GM12865 (cell line): ENCODE measurements at places on chromosomes 11 and 22.
A peak's percentile ranks its signal among the peaks of the same experiment; 100 is the strongest.

DNA sequence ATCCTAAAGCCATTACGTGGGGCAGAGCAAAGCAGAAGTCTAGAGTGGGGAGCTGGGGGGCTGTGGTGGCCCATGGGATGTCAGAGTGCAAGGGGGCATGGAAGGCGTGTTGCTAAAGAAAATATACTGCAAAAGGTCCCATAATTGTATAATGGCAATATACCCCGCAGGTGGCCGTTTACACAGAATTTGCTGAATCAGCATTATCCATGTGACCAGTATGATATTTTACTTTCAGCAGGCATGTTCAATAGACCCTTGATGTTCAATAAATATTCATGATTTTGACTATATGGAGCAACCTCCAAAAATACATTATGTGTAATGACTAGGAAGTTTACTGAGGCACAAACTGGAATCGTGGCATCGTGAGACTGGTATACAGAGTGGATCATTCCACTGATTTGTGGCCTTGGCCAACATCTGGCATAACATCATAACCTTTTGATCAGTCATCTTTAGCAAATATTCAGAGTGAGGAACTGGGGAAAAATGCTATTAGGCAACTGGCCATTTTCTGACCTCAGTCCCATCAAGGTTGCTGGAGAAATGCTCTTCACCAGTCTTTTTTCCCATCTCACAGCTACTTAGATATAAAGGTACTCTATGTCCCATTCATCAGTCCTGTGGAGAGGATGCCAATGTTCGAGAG, 29.3 kb upstream of the PPP2R1B start:
- no peak for DNase-seq

DNA sequence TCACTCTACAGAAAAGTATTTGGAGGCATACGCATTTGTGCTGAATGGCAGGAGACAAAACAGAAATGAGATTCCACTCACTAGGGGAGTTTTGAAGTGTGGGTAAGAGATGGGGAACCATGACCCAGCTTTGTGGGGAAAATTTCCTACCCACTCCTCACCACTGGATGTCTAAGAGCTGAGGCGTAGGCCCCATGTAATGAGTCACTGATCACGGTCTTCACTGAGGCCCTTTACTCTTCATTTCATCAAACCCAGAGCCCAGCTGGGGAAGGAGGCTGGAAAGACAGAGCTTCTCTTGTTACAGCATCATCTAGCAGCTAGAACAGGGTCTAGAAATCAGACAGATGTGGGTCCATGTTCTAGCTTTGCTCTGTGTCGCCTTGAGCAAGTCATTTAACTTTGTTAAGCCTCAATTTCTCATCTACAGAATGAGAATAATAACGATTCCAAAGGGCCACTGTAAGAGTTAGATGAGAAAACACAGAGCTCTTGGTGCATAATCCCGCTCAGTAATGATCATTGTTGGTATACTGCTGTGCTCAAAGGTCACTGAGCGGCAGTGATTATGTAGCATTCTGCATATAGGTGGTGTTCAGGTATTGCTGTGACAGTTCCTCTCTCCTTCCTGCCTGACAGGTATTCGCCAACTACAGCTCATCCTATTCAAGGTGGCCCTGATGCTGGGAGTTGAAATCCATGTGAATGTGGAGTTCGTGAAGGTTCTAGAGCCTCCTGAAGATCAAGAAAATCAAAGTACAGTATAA, 97.2 kb downstream of the MICAL2 start:
- DNase-seq, result peak; percentile 36

DNA sequence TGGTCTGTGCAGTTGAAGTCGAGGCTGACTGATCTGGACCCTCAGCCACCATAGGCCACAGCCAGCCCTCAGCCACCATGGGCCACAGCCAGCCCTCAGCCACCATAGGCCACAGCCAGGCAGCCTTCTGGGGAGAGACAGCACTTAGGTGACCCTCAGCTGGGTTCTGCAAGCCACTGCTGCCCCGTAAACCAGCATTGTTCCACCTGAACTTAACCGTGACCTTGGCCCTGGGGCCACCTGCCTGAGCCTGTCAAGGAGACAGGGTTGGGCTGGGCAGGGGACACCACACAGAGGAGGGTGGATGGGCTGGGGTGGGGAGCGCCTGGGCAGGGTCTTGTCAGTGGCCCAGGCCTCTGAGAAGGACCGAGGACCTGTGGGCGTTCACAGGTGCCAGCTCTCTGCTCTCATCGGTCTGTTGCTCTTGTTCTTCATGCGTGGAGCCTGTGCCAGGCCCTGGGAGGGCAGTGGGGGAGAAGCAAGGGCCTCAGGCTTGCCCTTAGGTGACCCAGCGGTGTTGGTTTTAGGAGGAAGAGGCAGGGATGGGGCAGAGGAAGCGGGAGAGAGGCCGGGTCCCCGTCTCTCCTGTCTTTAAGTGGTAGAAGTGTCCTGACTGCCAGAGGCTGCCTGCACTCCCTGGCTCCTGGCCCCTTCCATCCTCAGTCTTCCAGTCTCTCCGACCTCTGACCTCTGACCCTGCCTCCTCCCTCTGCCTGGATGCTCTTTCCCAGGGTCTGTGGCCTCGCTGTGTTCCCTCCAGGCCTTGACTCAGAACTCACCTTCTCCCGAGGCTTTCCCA, 36.9 kb downstream of the GRAMD4 start:
- DNase-seq, result no peak

- no peak for DNase-seq
These were observed 1327.9 kb downstream of the BRD1 start for GRCh38 chr22:48499456-48500425.

DNA sequence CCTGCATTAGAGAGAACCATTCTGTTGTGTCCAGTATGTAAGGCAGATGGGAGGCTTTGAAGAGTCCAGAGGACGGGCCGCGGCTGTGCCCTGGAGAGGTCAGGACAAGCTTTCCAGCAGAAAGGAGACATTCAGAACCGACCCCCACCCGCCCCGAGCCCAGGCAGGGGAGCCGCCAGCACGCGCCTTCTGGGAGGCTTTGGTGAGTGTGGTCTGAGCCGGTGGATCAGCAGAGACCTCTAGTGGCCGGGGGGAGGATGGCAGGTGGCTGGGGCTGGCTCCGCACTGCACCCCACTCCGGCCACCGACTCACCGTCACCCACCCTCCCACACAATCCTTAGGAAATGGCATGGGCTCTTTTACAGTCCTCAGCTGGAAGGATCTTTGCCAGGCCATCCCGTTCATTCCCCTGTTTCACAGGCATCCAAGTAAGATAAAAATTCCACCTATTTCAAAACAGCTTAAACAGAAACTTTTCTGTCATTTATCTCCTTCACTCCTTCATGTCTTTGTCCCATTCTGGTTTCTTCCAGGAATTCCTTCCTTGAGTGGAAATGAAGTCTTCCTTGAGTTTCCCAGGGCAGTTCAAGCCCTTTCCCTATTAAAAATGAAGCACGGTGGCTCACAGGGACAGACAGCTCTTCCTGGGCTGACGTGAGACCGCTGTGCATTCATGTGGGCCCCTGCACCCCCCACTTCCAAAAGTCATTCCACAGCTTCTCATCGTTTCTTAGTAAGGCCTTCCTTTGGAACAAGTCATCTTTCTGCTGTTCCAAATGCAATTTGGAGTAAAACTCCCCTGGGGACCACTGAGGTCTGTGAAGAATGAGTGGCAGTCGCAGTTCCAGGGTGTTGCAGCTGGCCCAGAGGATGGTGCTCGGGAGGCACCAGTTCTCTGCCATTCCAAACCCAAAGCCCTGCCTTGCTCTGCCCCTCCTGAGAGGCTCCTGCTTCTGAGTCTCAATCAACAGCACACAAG, 91.0 kb downstream of the FEZ1 start:
- peak; percentile 53 for DNase-seq

DNA sequence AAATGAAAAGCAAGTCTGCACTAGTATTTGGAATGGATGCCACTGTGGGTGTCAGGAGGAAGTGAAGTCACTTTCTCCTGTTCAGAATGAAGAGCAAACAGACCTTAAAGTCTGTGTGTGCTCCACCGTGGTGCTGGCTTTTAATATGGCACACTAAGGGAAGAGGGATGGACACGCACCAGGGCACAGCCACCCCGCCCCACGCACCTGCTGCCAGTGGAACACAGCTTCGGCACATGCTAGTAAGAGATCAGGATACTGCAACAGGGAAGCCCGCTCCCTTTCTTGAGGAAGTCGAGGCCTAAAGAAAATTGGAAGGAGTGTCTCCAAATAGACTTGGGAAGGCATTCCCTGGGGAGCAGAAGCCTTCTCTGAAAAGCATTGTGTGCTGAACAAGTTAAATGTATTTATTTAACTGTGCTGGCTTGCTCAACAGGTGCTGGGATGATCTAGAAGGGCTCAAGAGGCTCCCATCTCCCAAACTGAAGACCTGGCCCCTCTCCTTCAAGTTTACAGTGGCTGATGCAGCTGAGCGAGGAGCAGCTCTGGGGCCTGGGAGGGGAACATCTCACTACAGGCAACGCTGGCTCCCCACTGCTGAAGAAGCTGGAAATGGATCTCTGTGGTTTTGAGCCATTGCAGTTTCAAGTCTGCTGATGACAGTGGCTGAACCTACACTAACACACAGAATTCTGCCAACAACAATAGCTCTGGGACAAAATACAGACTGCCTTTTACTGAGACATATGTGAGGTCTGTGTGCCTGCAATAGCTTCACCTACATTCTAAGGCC, 504.6 kb upstream of the B3GAT1 start:
- DNase-seq, result no peak

DNA sequence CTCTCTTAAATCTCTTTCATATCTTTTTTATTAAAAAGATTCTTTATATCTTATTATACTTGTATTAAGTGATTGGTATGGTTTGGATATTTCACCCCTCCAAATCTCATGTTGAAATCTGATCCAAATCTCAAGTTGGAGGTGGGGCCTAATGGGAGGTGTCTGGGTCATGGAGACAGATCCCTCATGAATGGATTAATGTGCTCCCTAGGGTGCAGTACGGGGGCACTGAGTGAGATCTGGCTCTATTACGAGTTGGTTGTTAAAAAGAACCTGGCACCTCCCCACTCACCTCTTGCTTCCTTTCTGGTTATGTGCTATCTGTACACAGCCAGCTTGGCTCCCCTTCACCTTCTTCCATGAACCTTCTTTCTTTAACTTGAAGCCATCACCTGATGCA, 149.6 kb downstream of the CWF19L2 start:
- DNase-seq, result no peak

GRCh38 chr11:22115470-22116029, 77.3 kb upstream of the ANO5 start:
- no peak for DNase-seq

DNA sequence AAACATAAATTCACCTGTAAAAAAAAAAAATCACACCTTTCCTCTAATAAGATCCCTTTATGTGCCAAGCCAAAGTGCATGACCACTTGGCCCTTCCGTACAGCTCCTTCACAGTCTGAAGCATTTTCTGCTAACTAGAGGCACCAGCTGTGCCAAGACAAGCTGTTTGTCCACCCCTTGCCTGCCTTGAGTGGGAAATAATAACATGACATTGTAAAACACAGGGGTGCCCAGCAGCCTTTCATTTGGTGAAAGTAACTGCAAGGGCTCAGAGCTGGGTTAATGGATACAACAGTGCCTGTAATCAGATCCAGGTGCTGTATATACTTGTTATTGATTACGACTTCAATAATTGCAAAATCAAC, 59.2 kb downstream of the DDIAS start:
- DNase-seq, result peak; percentile 21

- DNase-seq, result no peak
These were observed 4.4 kb downstream of the CACNA1I start for GRCh38 chr22:39574779-39575551.

GRCh38 chr22:43995798-43996169, 28.3 kb upstream of the PARVB start:
- DNase-seq, result no peak
